ENCODE measurements at places on chromosomes 2 and 18. TPM values are rescaled to one million over a fixed set of nuclear protein-coding genes. Genes with fewer than 3 reads are reported as not detected.

The ABHD1 gene
- 0.29 TPM for total RNA-seq

The CGREF1 gene
- not detected for total RNA-seq

The RBBP8 gene
- total RNA-seq = 66.6 TPM

The HOXD4 gene
- not detected for total RNA-seq

The TEKT4 gene
- total RNA-seq = 0.13 TPM

Data from GM12878 (cell line).